ENCODE measurements at places on chromosomes 3 and 15.

GRCh38 chr3:126119008-126119675 lies 35.2 kb upstream of the SLC41A3 start:
- no peak for DNase-seq

GRCh38 chr3:132445817-132446216 lies 28.5 kb downstream of the DNAJC13 start:
- DNase-seq, result no peak

DNA sequence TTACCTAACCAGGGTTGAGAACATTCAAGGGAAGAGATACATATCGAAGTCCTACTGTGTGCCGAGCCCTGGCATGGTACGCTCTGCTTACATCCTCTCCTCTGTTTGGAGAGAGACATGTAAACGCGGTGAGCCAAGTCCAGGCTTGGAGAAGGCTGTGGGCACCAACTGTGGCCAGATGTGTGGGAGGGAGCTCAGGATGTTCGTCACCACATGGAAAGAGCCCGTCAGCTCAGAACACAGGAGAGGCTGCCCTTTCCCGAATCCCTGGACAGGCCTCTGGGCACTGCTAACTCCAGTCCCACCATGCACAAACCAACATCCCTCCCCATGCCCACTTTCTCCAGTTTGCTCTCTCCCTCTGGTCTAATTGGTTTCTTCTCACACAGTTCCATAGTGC lies 43.0 kb downstream of the MESD start:
- DNase-seq, result no peak

GRCh38 chr15:60682615-60683014 lies 203.7 kb upstream of the ICE2 start:
- DNase-seq, result no peak

DNA sequence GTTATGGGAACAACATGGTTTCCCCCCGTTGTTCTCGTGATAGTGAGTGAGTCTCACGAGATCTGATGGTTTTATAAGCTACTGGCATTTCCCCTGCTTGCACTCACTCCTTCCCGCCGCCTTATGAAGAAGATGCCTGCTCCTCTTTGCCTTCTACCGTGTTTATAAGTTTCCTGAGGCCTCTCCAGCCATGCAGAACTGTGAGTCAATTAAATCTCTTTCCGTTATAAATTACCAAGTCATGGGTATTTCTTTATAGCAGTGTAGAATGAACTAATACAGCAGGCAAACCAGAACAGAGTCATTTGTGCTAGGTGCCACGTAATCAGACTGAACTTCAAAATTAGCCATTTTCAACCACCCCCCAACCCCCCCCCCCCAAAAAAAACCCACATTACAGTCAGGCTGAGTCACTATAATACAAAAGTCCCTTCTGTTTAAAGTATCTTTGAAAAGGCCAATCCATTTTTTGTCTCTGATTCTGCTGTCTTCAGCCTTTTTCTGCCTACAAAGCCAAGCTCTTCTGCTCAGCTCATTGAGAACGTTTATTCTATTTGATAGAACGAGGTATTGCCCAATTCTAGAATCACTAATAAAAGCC lies 4.1 kb downstream of the OR4F6 start:
- DNase-seq, result no peak
